Activated naive CD8-positive, alpha-beta T cell treated with anti-CD3 and anti-CD28 coated beads, Interleukin-2, amount 10 ng/mL, durations not matched to agents 7 days and 5 days (primary cell): ENCODE measurements at places on chromosomes 1 and 21. TPM values are rescaled to one million over a fixed set of nuclear protein-coding genes. Genes with fewer than 3 reads are reported as not detected.

DNA sequence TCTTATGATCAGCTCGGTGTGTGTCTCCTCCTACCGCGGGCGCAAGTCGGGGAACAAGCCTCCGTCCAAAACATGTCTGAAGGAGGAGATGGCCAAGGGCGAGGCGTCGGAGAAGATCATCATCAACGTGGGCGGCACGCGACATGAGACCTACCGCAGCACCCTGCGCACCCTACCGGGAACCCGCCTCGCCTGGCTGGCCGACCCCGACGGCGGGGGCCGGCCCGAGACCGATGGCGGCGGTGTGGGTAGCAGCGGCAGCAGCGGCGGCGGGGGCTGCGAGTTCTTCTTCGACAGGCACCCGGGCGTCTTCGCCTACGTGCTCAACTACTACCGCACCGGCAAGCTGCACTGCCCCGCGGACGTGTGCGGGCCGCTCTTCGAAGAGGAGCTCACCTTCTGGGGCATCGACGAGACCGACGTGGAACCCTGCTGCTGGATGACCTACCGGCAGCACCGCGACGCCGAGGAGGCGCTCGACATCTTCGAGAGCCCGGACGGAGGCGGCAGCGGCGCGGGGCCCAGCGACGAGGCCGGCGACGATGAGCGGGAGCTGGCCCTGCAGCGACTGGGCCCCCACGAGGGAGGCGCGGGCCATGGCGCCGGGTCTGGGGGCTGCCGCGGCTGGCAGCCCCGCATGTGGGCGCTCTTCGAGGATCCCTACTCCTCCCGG, 1.5 kb downstream of the KCNC4 start:
- H3K36me3 ChIP-seq: no peaks in the 10 kb centered on the region
- H3K27ac ChIP-seq: peak overlapping the region; percentile 87
- no peak for DNase-seq

The REN gene
- total RNA-seq: not detected

The MARK1 gene
- total RNA-seq: not detected

GRCh38 chr1:230682882-230683610, 30.9 kb downstream of the AGT start:
- peak overlapping the region; percentile 26 for H3K4me3 ChIP-seq
- H3K27me3 ChIP-seq: no peaks in the 10 kb centered on the region
- H3K4me1 ChIP-seq: peaks cover 15% of the 10 kb centered on the region
- no peak for DNase-seq
- peak overlapping the region; percentile 69 for H3K27ac ChIP-seq

- peaks cover 20% of the 10 kb centered on the region for H3K27me3 ChIP-seq
- no peak overlapping the region for H3K4me3 ChIP-seq
- H3K27ac ChIP-seq: no peak overlapping the region
- H3K36me3 ChIP-seq: no peaks in the 10 kb centered on the region
- H3K4me1 ChIP-seq: peaks cover 5% of the 10 kb centered on the region
Observed at GRCh38 chr1:233300326-233300725, 4.8 kb upstream of the PCNX2 start.

The LORICRIN gene
- total RNA-seq: not detected

The MMP23B gene
- 6.7 TPM for total RNA-seq
